ENCODE measurements at places on chromosomes 12 and 14.

GRCh38 chr14:72126561-72126960, 194.3 kb downstream of the RGS6 start:
- no peak for DNase-seq

DNA sequence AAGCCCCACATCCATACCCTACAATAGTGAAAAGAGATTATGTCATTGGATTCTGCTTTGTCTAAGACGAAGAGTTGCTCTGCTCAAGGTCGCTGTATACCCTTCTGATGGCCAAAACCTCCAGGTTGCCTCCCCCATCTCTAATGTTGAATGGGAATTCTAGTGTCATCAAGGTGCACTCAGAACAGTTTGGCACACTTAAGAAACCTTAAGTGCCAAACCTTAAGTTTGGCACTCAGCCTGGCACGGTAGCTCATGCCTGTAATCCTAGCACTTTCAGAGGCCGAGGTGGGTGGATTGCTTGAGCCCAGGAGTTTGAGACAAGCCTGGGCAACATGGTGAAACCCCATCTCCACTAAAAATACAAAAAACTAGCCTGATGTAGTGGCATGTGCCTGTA, 1245.6 kb upstream of the SEL1L start:
- DNase-seq: no peak

- no peak for DNase-seq
Observed at GRCh38 chr14:66859063-66859671, 330.1 kb upstream of the GARIN2 start.

DNA sequence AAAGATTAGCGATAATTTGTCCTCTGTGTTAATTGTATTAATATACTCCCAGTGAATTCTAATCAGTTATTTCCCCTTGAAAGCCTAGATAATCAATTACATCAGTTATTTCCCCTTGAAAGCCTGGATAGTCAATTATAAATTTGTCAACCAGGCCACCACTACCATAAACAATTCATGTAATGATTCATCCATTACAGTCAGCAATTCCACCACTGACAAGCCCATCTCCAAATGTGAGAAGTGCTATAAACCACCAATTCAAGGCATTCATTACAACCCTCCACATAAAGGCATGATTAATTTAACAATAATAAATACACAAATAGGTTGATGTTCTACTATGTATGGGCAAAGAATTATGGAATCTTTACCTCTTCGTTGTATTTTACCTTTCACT, 40.9 kb downstream of the INTS13 start:
- DNase-seq: no peak

DNA sequence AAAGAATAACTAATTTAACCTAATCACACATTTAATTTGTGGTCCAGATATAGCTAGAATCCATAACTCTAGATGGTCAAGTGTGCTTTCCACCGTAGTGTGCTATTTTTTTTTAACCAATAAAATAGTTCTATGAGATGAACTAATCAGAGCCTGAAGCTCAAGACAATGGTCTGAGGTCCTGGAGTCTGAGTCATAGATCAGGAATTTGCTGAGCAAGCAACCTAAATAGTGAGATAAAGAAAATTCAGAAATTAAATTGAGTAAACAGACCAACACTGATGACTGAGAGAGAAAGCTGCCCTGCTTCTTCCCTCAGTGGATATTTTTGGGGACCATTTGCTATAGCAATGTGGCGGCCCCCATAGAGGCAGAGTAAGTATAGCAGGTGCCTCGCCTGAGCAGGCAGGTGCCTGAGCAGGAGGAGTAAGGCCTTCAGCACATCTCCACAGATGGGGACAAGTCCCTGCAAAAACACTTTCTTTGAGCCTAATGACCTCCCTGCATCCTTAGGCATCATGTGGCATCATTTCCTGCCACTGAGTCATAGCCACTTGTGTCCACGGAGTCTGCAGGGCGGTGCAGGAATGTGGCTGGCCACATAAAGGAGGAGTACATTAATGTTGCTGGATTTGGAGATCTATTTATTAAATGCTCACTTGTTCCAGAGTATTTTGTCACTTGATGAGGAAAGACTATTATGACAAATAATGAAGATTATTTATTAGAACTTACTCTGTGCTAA, 13.9 kb upstream of the CLEC4E start:
- no peak for DNase-seq

DNA sequence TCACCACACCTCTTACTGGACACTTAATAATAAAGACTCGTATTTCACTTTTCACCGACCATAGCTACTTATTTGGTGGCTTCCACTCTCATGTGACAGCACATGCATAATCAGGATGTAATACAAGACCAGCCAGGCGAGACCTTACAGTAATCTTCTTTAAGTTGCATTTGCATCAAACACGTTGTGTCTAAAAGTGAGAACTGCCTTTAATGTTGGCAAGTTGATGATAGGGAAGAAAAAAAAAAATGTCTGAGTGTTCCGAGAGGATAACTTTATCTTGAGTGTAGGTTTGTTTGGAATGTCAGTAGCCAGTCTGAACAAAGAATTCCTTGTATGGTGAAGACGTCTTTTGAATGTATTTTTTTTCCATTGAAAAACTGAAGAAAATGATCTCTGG, 440.4 kb downstream of the ADAMTS20 start:
- DNase-seq: no peak

- no peak for DNase-seq
Observed at GRCh38 chr14:26867171-26867757, 269.4 kb upstream of the NOVA1 start.

DNA sequence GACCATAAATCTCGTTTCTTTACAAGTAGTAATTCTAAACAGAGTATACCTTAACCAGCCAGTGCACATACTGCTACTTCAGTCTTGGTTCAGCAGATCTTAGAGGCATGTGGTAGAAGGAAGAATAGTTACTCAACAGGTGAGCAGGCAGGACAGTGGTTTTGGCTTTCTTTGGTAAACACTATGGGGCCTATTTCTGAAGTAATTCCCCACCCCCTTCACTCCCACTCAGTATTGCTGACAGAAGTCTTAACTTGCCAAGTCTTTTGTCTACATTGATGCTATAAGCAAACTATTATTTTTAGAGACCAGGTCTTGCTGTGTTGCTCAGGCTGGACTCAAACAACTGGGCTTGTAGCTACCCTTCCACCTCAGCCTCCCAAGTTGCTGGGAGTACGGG, 68.5 kb downstream of the FBXO34 start:
- DNase-seq: no peak
